ENCODE measurements at places on chromosomes 1 and 21.

- no peak for DNase-seq
These were observed 51.2 kb upstream of the CCDC190 start for GRCh38 chr1:162912061-162912667.

GRCh38 chr1:16068356-16069270 lies 4.8 kb downstream of the FAM131C start:
- peak; percentile 74 for DNase-seq

- no peak for DNase-seq
These were observed 15.7 kb downstream of the SPOCD1 start for GRCh38 chr1:31799895-31800673.

GRCh38 chr1:113405573-113405972 lies 15.3 kb downstream of the MAGI3 start:
- DNase-seq: no peak

DNA sequence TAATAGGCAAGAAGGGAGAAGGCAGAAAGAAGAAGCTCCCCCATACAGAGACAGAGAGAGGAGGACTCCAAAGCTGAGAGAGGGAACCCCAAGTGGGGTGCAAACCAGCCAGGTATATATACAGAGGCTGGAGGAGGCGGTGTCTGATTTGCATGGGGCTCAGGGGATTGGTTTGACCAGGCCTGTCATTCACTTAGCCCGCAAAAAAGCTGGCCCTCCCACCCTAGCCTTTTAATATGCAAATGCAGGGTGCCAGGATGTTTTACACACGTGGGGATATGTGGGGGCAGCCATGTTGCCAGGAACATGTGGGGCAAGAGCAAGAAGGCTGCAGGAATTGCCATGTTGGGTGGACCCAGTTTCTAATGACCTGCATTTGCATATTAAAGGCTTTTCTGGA lies 37.0 kb upstream of the TENT5B start:
- no peak for DNase-seq

DNA sequence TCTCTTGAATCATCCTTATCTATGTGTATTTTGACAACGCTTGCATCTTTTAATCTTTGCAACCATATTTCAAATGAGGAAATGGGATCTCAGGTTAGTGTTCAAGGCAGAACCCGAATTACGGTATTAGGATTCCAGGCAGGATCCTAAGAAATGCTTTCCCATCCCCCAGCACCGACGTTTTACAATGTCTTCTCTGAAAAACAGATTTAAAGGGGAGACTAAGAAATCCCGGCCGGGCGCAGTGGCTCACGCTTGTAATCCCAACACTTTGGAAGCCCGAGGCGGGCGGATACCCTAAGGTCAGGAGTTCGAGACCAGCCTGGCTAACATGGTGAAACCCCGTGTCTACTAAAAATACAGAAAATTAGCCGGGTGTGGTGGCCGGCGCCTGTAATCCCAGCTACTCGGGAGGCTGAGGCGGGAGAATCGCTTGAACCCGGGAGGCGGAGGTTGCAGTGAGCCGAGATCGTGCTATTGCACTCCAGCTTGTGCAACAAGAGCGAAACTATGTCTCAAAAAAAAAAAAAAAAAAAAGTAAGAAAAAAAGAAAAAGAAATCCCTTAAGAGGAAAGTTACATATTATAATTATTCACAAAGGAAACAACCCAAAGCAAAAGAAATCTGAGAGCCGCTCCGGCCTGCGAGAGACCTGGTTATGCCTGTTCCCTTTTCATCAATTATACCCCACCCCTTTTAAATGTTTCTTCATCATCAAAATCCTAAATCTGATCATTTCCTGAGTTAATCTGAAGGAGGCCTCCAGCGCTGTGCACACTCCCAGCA lies 801 bp upstream of the GORAB start:
- no peak for DNase-seq

- no peak for DNase-seq
These were observed 6.8 kb upstream of the BCAS2 start for GRCh38 chr1:114588196-114588689.
